ENCODE measurements at places on chromosomes 4 and X. TPM values are rescaled to one million over a fixed set of nuclear protein-coding genes. Genes with fewer than 3 reads are reported as not detected.

Gene SLC34A2
- total RNA-seq = not detected

Gene UBQLN2
- 21.4 TPM for total RNA-seq

Gene LRP2BP
- total RNA-seq = 0.17 TPM

Gene SPACA5
- not detected for total RNA-seq

Gene ALAS2
- total RNA-seq = not detected

Gene LDB2
- not detected for total RNA-seq

Gene S100G
- total RNA-seq = not detected

Gene MAGEE1
- 5.2 TPM for total RNA-seq

Gene TAPT1
- total RNA-seq = 17.5 TPM

Gene FGF13
- total RNA-seq = 0.08 TPM

Gene LEF1
- total RNA-seq = 0.08 TPM

Gene ARL9
- not detected for total RNA-seq

Gene WDR17
- 2.0 TPM for total RNA-seq

Gene SPP1
- 162 TPM for total RNA-seq

Gene PARM1
- total RNA-seq = 0.55 TPM

Gene NSUN7
- total RNA-seq = 0.43 TPM

Gene CENPI
- 9.9 TPM for total RNA-seq

Gene VMA21
- 24.6 TPM for total RNA-seq

Gene NRK
- total RNA-seq = not detected

Gene KDR
- total RNA-seq = 0.10 TPM

Gene ARHGAP36
- not detected for total RNA-seq

Gene ARR3
- total RNA-seq = not detected

Gene MAGED4
- 9.8 TPM for total RNA-seq

Gene SYTL5
- total RNA-seq = 0.35 TPM

Gene OTOP1
- total RNA-seq = not detected

Gene GPR143
- total RNA-seq = 0.15 TPM

Gene TCEAL6
- not detected for total RNA-seq

Gene GSX2
- total RNA-seq = not detected

Gene NIPAL1
- total RNA-seq = 0.70 TPM

Gene MRPL1
- 26.9 TPM for total RNA-seq

Gene GRPEL1
- 64.3 TPM for total RNA-seq

Gene RBM46
- total RNA-seq = not detected

Gene F11
- not detected for total RNA-seq

Gene OPN1MW
- not detected for total RNA-seq

Gene IL15
- 15.4 TPM for total RNA-seq

Gene ODAPH
- not detected for total RNA-seq

Gene TRIM61
- total RNA-seq = not detected

Data from A549 treated with Hydrocortisone at 1 μM for 4 hours (cell line).